ENCODE measurements at places on chromosomes 5 and 9. TPM values are rescaled to one million over a fixed set of nuclear protein-coding genes. Genes with fewer than 3 reads are reported as not detected.

The TNFSF8 gene
- total RNA-seq, result 48.2 TPM

The LRRC19 gene
- not detected for total RNA-seq

The SEMA6A gene
- not detected for total RNA-seq

The TEX48 gene
- total RNA-seq, result 0.75 TPM

The FAM221B gene
- total RNA-seq, result not detected

The SIL1 gene
- 11.2 TPM for total RNA-seq
